ENCODE measurements at places on chromosomes 5 and 9.

GRCh38 chr5:88761269-88761850, 121.6 kb downstream of the MEF2C start:
- no peak for DNase-seq

DNA sequence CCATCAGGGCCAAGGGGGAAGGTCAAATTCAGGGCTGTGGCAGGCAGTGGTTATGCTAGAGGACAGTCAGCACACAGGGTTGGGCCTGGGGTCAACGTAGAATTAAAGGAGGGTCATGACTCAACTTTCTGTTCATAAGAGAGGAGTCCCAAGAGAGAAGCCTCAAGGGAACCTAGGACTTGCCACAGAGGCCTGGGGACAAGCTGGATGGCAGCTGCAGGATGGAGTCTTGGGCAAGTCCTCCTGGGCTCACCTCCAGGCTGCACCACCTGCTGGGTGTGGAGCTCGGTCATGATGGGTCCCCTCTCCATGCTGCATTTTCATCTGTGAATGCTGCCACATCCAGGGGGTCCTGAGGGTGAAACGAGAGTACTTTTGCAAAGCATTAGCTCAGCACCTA, 9.0 kb upstream of the WNK2 start:
- DNase-seq = no peak

- no peak for DNase-seq
Observed at GRCh38 chr5:86542532-86542931, 75.2 kb upstream of the COX7C start.

DNA sequence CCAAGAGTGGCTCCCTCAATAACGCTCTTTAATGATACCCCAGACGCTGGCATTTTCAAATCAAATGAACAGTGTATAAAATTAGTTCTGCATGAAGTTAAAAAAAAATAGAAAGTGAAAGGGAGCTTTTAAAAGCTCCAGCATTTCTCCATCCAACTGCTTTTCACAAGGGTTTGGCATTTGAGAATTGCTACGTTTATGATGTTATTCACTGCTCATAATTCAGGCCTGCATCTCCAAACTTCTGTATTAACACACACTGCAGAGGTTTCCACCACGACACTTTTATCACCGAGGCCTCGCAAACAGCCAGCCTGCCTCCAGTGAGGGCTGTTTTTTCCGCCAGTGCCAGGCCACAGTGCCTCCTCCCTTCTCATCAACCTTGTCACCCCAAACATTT, 205.5 kb upstream of the EFNA5 start:
- peak; percentile 49 for DNase-seq
